Activated CD8-positive, alpha-beta memory T cell treated with anti-CD3 and anti-CD28 coated beads for 4 hours (primary cell): ENCODE measurements at places on chromosomes 5 and 9.

- DNase-seq: no peak
These were observed 257.6 kb downstream of the TAF11L14 start for GRCh38 chr5:17891881-17892280.

DNA sequence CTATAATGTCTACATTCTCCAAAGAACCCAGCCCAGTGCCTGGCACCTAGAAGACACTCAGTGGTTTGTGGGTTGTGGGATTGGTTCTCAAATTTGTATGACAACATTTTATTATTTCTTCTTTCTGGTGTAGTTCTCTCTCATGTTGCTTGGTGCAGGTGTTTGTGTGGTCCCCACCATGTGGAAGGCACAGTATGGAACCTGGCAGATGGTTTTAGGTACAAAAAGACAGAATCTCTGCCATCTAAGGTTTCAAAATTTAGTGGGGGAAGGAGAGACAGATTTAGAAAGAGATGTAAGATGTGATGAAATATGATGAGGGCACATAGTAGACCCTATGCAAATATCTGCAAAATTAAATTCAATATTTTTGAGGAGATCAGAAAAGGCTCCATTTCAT is 323.8 kb downstream of the CDK5RAP2 start:
- no peak for DNase-seq

DNA sequence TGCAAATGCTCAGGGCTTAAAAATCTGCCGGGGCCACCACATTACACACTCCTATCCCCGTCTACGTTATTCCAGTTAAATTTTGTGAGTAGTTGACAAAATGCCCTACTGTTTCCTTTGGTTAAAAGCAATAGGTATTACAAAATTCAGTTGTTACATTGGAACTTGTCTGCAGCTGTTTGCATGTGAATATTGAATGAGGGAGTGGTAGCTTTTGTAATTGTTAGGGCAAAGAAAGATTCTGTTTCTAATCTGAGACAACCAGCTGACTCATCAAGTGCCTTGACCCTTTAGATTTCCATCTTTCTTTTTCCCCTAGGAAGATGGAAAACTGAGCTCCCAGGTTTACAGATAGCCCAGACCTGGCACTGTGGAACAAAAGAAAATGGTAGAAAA is 30.2 kb downstream of the MAML1 start:
- no peak for DNase-seq

DNA sequence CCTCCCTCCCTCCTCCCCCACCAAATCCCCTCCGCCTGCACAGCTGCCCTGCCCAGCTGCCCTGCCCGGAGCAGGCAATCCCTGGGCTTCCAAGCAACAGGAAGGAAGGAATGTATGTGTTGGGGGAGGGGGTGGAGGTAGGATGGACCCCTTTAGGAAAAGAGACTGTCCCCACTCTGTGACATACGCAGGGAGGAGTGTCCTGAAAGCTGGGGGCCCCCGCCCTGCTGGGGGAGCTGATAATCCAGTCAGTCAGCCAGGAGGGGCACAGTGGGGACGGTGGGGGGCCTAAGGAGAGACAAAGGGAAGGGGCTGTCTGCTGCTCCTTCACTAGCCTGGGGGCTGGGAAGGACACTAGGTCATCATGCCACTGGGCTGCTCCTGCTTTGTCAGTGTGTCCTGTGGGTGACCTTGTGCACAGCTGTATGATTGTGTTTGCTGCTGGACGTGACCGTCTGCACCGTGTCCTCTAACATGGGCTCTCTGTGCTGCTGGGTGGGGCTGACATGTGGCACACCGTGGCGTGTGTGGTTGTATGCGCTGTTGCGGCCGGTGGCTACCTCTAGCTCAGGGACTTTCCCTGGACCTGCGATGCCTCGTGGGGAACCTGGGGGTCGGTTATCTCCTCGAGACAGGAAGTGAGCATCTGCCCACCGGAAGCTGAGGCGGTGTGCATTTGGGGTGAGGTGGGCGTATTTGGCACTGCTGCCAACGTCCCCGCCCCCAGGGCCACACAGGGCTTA is 3.0 kb downstream of the N4BP3 start:
- DNase-seq: peak; percentile 73

GRCh38 chr9:2486988-2487387 is 134.6 kb upstream of the VLDLR start:
- no peak for DNase-seq
